ENCODE measurements at places on chromosomes 5 and 9. TPM values are rescaled to one million over a fixed set of nuclear protein-coding genes. Genes with fewer than 3 reads are reported as not detected.

The ZFP2 gene
- 0.08 TPM for total RNA-seq

GRCh38 chr5:113505181-113505580 is 8.3 kb upstream of the YTHDC2 start:
- ATAC-seq: no peak

The ZNF454 gene
- total RNA-seq: 0.52 TPM

The CTNND2 gene
- not detected for total RNA-seq

DNA sequence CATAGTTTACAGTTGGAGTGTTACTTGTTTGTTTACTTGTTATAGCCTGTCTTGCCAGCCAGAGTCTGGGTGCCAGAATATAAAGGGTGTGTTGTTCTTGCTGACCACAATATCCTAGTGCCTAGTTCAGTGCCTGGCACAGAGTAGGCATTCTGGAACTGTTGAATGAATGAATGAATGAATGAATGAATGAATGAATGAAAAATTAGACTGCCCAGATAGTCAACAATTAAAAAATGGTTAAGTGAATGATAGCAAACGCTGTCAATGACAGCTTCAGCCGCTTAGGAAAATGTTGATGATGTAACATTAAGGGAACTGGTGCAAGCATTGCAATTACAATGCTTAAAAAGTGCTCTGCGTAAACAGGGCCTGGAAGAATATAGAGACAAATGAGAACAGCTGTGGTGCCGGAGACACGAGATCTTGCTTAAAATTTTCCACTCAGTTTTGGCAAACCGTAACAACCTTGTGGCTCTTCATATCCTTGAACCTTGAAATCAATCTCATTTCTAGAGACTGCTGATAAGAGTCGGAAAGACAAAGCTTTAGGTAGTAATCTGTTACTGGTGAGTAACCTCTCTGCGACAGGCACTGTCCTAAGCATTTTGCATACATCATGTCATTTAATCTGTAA is 4.7 kb upstream of the TTLL11 start:
- no peak for ATAC-seq

DNA sequence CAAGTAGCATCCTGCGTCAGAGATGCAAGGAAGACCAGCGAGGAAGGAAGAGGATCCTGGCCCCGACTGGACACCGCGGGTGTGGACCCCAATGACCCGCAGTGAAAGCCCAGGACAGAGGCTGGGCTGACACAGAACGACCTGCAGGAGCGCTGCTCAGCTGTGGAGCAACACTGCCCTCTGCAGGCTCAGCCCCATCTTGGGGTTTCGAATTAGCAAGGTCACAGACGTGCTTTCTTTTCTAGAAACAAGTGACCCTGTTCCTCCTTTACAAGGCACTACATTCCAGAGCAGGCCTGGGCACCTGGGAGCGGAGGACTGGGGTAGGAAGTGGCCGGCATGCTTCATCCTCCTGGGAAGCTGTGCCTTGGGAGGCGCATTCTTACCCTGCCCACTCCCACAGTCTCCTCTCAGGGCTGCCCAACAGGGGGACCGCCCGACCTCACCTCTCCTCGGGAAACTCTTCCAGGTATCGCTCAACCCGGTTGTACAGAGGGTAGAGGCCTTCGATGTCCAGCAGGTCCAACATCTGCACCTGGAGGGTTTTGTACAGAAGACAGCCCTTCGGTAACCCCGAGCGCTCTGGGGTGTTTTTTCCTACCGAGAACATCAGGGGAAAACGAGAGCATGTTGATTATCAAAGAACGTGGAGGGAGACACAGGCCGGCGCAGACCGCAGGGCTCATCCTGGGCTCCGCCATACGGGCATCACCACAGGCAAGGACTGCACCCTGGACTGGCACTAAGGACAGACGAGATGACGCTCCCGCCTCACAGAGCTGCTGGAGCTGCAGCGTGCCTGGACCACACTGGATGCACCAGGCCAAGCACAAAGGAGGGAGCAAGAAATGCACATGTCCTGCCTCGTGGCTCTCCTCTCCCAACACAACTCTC is 35.0 kb downstream of the IPPK start:
- peak; percentile 76 for ATAC-seq

The QSOX2 gene
- total RNA-seq: 3.0 TPM

The CDC26 gene
- total RNA-seq: 15.3 TPM

The TMEFF1 gene
- not detected for total RNA-seq

The SLC23A1 gene
- 0.28 TPM for total RNA-seq

- ATAC-seq: no peak
These were observed 105.8 kb downstream of the ROR2 start for GRCh38 chr9:91844190-91844589.

The SLC4A9 gene
- 0.08 TPM for total RNA-seq

The OTP gene
- total RNA-seq: not detected

GRCh38 chr5:33372721-33373472 is 67.9 kb upstream of the TARS1 start:
- no peak for ATAC-seq

The IL3 gene
- not detected for total RNA-seq

DNA sequence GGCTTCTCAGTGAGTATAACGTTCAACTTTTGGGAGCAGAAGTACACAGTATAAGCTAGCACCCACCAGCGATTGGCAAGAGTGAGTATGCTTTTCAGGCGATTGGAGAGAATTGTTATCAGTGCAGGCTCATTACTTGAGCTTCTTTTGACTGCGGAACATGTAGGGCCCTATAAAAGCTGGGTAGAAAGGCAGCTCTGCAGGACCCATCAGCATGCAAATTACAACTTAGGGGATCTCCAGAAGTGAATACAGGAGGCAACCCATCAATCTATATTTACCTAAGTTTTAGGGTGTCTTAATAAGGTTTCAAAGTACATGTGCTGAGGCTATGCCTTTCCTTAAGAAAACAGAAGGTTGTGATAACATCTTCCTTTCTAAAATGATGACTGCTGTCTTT is 225.0 kb downstream of the MLLT3 start:
- no peak for ATAC-seq

- ATAC-seq: no peak
These were observed 12.7 kb downstream of the MRRF start for GRCh38 chr9:122277285-122277897.

The IFNE gene
- total RNA-seq: 5.6 TPM

DNA sequence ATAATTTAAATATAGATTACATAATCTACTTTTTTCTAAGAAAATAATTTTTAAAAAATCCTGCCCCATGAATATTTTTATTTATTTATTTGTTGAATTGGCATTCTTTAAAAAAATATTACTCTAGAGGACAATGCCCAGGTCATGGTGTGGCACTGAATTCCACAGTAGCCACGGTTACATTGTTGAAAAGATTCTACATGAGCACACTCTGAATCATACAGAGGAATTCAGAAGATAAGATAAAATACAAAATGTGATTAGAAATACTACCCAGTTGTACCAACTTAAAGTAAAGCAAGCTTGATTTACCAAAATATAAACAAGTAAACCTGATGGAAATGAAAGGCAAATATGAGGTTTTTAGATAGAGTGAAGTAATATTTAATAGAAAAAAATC is 183.7 kb downstream of the HCN1 start:
- no peak for ATAC-seq

DNA sequence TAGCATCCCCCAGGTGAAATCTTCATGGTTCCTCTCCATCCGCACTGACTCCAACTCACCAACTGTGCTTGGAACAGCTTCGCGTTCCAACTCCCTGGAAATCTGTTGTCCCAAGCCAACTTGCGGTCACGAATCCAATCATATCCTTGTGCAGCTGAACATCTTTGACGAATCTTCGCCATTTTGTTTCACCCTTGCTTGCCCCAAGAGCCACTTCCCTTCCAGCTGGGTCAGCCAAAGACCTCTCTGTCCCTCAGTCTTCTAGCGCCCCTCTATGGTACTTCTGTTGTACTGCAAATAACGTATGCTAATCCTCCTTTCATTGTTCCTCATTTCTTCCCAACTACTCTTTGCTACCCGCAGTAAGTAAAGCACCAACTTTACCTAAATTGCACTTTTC is 61.0 kb upstream of the TARS1 start:
- no peak for ATAC-seq

The RAD23B gene
- 112 TPM for total RNA-seq

- ATAC-seq: no peak
These were observed 41.3 kb upstream of the MEF2C start for GRCh38 chr5:88924330-88924657.

The IGFBPL1 gene
- total RNA-seq: not detected

DNA sequence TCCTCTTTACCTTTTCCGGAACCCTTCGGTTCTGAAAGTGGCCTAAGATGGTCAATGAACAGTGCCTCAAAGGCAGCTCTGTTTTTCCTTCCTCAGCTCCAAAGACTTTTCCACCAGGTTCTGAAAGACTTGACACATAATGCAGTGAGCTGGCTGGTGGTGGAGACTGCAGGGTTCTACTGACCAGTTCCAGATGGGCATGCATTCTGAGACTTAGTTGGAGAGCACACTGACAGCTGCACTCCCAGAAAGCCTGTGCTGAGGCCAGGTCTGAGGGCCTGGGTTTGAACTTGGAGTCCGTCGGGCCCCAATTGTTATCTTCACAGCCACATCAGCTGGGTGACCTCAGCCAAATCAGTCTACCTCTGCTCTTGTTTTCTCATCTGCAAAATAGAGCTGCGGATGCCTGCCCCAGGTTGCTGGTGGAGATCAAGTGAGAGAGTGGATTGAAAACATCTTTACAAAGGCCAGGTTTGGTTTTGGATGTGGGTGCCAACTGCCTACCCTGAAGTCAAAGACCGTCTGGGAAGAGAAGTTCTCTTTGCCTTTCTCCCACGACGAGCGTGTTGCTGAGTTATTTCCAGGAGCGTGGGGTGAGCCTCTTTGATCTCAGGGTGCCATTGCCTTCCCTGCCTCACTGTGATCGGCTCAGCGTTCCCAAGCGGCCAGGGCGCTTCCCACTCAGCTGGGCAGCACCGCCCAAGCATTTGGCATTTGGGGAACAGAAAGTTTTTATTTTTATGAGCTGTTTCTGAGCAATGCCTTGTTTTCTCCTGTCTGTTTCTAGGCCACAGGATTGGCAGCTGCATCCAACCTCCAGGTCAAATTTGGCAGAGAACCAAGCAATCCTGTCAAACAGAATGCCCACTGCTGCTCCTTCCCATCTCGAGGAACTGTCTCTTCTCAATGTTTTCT is 54.9 kb downstream of the RAD23B start:
- ATAC-seq: no peak

DNA sequence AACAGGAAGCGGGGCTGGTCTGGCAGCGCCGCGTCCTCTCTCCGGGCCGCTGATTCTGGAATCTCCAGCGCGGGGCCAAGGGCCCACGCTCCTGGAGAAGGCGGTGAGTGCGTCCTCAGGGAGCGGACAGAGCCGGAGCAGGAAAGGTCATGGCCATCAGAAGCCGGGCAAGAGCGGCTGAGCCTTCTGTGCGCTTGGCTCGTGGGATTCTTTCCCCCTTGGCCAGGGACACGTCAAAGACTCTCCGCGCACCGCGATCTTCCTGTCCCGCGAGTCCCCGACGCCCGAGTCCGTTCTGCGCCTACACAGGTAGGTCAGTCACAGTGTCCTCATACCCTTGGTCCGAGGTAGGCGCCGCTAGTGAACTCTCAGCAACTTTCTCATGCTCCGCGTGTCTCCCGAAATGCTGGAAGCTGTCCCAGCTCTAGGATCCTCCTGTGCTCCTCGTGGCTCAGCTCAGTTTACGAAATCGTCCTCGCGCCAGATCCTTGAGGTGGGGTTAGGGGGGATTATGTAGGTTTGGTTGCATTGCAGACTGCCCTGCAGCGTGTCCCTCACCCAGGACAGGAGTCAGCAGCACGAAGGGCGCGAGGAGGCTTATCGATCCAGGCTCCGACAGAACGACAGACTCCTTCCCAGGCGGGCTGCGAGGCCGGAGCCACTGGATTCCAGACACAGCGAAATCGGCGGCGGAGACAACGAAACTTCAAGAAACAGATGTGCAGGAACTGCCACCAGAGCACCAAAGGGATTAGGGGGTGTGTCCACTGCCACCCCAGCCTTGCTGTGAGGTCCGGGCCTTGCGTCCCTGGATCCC is 8.7 kb downstream of the LHX6 start:
- ATAC-seq: no peak

- peak; percentile 28 for ATAC-seq
These were observed 1.9 kb downstream of the FBXO10 start for GRCh38 chr9:37574241-37574721.

- no peak for ATAC-seq
These were observed 21.3 kb downstream of the WNK2 start for GRCh38 chr9:93205045-93205768.

- no peak for ATAC-seq
These were observed 115.3 kb downstream of the TLE4 start for GRCh38 chr9:79687131-79687447.

- ATAC-seq: no peak
These were observed 94.0 kb downstream of the SMARCA2 start for GRCh38 chr9:2109069-2109650.

The MCIDAS gene
- 0.20 TPM for total RNA-seq

DNA sequence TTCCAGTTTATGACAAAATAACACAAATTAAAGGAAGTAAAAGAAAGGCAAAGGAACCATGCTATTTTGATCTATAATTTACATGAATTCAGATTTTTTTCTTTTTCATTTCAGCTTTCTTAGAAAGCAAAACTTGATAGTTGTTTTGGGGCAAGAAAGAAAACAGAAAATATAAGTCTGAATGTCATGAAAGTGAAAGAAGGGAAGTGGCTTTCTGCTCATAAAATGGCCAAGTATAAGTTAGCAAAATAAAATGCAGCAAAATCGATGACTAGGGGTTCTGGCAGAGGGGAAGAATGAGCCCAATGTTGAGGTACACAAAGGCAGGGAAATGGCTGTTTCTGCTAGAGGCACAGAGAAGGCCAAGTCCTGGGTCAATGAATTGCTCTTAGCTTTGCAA is 3.0 kb upstream of the IFNW1 start:
- no peak for ATAC-seq

- ATAC-seq: no peak
These were observed 63.2 kb upstream of the FYB1 start for GRCh38 chr5:39282561-39282960.

The TNC gene
- total RNA-seq: 56.6 TPM

The PDCD1LG2 gene
- 0.32 TPM for total RNA-seq

DNA sequence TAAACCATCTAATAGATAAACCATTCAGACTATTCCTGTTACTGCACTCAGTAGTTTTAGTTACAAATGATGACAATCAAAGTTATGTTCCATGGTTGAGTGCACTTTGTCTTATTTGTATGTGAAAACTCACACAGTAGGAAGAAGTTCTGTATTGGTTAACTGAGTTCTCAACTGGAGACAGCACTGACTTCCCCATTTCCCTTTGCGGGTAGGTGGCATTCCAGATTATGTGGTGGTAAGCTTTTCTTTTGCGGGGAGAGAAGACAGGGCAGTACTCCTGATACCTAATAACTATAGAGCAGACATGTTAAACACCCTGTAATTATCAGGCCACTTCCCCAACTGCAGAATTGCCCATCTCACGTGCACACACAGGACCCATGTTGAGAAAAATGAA is 24.4 kb downstream of the TARS1 start:
- ATAC-seq: no peak

GRCh38 chr5:109045710-109046109 is 298.0 kb downstream of the FER start:
- no peak for ATAC-seq

GRCh38 chr5:131142970-131143617 is 22.0 kb downstream of the HINT1 start:
- ATAC-seq: no peak
